ENCODE measurements at places on chromosomes 3 and 15.
A peak's percentile ranks its signal among the peaks of the same experiment; 100 is the strongest.

GRCh38 chr15:59668556-59668955 lies 11.2 kb upstream of the GTF2A2 start:
- no peak for DNase-seq

DNA sequence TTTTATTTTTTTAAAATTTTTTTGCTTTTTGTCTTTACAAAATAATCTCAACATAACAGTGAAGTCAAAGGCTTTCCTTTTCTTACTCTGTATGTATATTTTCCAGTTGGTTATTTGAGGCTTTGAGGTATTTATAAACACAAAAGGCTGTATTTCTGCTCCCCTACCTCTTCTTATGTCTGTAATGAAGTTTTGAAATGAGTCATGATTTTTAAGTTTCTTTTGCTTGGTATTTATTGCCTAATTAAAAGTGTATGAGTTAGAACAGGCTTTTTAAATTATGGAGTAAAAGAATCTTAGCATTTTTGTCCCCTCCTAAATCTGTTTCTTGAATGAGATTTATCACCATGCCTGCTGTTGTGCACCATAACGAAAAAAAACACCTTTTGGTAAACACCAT lies 66.0 kb downstream of the DCUN1D1 start:
- no peak for DNase-seq

DNA sequence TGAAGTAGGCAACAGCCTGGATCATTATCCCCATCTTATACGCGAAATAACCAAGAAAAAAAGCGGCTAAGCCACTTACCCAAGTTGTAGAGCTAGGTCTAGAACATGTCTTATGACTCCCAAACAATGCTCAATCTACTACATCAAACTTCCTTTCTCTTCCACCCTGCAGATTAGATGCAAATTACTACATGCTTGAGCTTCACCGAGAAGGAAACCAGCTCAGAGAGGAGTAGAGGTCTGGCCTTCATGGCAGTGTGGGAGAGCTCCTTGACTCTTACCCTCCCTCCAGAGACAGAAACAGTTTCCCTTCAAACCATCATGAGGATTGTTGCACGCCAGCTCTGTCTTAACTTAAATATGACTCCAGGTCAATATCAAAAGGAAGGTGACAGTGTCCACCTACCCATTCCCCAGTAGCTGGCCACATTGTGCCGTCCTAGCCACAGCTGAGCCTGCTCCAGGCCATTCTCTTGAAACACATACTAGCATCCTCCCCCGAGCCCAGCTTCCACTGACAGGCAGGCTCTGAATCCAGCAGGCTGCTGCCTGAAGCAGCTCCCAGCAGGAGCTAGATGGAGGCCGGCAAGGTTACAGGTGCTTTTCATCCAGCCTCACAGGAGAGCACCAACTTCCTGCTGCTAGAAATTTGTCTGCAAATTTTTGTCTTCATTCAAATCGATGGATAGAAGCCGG lies 56.8 kb downstream of the CPN2 start:
- no peak for DNase-seq

DNA sequence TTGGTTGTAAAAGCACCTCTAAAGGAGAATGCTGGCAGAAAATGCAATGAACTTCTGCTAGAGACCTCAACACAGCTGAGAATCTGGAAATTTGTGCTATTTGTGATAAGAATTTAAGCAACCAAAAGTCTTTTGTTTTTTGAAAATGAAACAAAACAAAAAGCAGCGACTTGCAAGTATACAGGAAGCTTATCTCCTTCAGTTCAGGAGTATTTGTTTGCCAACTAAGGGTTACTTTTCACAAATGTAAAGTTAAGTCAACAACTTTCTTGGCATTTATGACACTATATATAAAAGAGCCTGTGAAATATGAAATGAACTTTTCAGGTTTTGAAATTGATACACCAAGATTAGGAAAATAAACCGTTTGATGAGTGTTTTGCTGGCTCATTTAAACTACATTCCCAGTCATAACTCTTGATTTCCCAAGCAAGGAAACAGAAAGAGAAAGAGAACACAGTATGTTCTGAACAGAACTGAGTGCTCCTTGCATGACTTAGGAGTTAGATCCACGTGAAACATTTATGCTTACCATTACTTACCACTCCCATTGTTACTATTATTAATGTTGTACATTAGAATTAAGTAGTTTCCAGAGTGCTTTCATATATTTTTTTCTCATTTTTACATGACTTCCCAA lies 92.3 kb upstream of the COL8A1 start:
- DNase-seq, result no peak

GRCh38 chr15:90501898-90502297 lies 27.8 kb upstream of the CRTC3 start:
- no peak for DNase-seq

GRCh38 chr3:150096700-150097587 lies 126.2 kb upstream of the PFN2 start:
- DNase-seq, result no peak

DNA sequence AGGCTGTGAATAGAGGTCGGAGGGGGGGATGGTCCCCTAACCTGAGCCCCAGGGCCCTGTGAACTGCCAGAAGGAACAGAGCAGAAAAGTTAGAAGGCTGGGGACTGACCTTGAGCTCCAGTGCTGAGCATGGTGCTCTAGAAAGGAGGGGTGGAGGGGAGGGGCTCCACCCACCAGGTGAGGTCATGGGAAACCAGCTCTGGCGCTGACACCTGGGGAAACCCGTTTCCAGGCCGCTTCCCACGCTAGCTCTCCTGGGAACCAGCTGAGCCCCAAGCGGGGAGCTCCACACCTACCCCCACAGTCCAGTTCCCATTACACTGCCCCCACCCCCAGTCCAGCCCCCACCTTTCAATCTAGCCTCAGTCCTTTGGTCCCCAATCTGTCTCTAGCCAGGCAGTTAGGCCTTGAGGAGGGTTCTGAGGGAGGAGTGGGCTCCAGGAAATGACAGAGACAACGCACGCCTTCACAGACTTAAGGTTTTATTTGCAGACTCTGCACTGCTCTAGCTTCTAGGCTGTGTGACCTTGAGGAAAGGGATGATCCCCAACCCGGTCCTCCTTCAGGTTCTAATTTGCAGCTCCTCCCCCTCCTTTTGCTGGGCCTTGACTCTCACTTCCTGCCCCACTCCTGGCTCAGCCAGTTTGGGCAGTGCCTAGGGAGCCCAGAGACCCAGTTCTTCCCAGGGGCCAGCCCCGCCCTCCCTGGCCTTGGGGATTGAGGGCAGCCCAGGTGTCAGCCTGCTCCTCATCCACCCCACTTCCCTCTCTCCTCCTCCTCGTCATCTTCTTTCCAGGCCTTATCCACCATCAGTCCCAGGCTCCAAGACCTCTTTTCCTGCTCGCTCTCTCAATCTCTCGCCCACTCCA lies 2.1 kb downstream of the RHOV start:
- DNase-seq, result peak; percentile 4

DNA sequence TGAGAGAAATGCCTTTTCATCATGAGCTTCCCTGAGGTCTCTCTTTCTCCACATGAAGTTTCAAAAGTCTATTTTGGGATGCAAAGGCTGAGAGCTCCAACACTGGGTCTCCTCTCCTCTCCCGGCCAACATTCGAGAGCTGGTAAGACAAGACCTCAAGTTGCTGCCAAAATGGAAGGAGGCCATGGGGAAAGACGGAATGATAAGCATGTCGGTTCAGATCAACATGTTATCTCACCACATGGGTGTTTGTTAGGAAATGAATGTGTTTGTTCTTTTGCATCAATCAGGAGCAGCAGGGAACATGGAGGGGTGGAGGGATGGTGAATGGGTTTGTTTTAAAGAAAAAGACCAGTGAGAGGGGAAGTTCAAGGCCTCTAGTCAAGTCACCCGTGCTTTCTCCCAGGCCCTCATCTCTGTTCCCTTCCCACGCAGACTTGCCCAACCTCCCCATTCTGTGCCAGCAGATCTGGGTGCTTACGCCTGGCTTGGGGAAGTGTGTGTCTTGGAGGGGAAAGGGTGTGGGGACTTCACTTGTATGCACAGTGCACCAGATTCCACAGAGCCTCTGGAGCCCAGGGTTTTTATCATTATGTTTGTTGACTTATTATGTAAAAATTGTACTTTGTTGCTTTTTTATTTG lies 23.5 kb upstream of the ATP10A start:
- no peak for DNase-seq

DNA sequence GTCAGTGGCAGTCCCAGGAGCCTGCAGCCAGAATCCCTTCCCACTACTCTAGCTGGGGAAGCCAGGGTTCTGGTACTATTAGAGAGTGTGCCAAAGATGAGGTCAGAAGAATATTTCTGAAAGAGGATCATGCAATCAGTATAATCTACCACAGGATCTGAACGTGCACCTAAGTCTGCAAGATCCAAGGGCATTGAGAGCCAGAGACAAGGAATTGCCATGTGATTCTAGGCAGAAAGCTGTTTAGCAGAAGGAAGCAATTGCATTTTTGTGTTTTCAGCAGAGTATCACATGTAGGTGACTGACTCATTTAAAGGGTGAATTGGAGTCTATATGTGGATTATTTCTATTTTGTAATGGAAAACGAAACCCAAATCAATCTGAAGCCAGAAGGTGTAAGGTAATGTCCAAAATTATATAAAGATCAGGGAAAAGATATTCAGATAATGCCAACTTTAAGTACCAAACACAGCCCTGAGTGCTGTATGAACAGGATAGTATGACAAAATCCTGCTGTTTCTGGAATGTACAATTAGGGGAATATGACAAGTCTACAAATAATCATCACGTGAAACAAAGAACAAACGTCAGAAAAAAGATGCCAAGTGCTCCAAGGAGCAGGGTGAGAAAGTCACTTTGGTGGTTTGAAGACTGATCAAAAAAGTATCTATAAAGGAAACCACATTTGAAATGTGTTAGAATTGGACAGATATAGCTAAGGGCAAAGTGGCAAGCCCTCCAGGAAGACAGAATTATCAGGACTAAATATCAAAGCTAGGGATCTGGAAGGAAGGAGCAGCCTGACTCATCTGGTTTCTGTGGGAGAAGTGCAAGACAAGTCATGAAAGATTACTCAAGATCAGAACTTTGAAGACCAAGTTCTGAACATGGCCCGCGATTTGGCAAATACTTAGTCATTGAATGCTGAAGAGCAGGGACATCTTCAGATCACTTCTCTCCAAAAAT lies 1036.6 kb downstream of the NTRK3 start:
- DNase-seq, result no peak

DNA sequence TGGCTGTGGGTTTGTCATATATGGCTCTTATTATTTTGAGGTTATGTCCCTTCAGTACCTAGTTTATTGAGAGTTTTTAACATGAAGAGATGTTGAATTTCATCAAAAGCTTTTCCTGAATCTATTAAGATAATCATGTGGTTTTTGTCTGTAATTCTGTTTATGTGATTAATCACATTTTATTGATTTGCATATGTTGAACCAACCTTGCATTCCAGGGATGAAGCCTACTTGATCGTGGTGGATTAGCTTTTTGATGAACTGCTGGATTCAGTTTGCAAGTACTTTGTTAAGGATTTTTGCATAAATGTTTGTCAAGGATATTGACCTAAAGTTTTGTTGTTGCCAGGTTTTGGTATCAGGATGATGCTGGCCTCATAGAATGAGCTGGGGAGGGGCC lies 33.1 kb upstream of the IQCF2 start:
- no peak for DNase-seq

DNA sequence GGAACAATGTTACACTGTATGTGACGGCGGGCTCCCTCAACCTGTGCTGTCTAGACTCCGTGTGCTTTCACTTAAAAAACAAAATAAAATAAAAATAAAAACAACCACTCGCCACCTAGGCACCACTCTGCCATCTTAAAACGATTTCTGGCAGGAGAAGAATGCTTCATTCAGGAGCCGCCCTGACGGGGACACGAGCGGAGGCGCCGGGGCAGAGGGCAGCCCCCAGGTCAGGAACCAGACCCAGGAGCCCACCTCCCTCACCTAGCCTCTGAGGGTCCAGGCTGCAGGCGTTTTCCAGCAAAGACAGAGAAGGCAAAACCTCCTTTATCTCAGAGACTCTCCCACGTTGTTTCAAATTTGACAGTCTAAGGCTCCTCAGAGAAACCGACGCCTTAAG lies 85.1 kb upstream of the SNRPA1 start:
- DNase-seq, result no peak

GRCh38 chr15:62866366-62866765 lies 176.2 kb upstream of the TPM1 start:
- no peak for DNase-seq

DNA sequence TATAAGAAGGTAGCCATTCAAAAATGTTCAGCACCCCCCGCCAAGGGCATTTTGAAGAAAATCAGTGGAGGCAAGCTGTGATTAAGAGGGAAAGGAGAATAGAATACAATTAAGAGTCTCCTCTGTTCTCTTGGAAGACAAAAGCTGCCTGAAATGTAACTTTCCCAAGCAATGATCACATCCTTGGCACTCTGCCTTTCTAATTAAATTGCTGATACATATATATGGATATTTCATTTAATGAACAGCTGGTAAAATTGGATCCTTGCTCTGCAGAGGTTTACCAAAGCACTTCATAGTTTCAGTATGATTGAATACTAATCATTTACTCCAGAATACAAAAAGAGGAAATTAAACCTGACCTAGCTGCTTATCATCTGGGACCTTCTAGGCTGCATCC lies 10.4 kb downstream of the COL6A6 start:
- no peak for DNase-seq

GRCh38 chr3:2945121-2945520 lies 165.1 kb downstream of the IL5RA start:
- no peak for DNase-seq

DNA sequence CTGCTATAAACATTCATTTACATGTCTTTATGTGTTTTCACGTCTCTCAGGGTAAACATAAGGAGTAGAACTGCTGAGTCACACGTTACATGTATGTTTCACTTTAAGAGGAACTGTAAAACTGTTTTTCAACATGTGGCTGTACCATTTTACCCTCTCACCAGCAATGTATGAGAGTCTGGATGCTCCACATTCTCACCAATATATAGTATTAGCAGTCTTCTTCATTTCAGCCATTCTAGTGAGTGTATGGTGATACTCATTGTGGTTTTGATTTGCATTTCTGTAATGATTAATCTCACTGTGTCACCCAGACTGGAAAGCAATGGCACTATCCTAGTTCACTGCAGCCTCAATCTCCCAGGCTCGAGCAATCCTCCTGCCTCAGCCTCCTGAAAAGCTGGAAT lies 37.1 kb downstream of the PHC3 start:
- no peak for DNase-seq

- DNase-seq, result no peak
Observed at GRCh38 chr3:37489355-37489754, 315.0 kb upstream of the LRRFIP2 start.
